ENCODE measurements at places on chromosomes 16 and 17. TPM values are rescaled to one million over a fixed set of nuclear protein-coding genes. Genes with fewer than 3 reads are reported as not detected.

The MYLK3 gene
- total RNA-seq, result not detected

The TEKT1 gene
- 0.12 TPM for total RNA-seq

The MARCHF10 gene
- 1.2 TPM for total RNA-seq

The MYL11 gene
- total RNA-seq, result not detected

The KCNH4 gene
- 0.42 TPM for total RNA-seq

The ABAT gene
- total RNA-seq, result 0.34 TPM

The TP53TG3B gene
- total RNA-seq, result not detected

The TEDC2 gene
- total RNA-seq, result 23.5 TPM

The KRTAP3-2 gene
- 0.42 TPM for total RNA-seq

The OR3A2 gene
- not detected for total RNA-seq

The HIRIP3 gene
- 15.6 TPM for total RNA-seq

The KRT20 gene
- 0.22 TPM for total RNA-seq

The OXLD1 gene
- total RNA-seq, result 32.0 TPM

The IGSF6 gene
- not detected for total RNA-seq

The CCDC200 gene
- total RNA-seq, result not detected

The CCL7 gene
- total RNA-seq, result 0.62 TPM

The CCL17 gene
- total RNA-seq, result not detected

The AANAT gene
- 0.51 TPM for total RNA-seq

The FA2H gene
- total RNA-seq, result 43.1 TPM

The HOXB7 gene
- 31.1 TPM for total RNA-seq

The ACSM5 gene
- not detected for total RNA-seq

The RASD1 gene
- 0.63 TPM for total RNA-seq

The DPEP1 gene
- 0.73 TPM for total RNA-seq

The SLC5A11 gene
- total RNA-seq, result 0.40 TPM

The RUNDC3A gene
- total RNA-seq, result 0.54 TPM

The BRICD5 gene
- 4.8 TPM for total RNA-seq

The ZDHHC1 gene
- total RNA-seq, result 7.6 TPM

The WFIKKN1 gene
- 0.17 TPM for total RNA-seq

The CTRB2 gene
- not detected for total RNA-seq

The CACNG5 gene
- total RNA-seq, result not detected
